ENCODE measurements at places on chromosomes 11 and 22.
A peak's percentile ranks its signal among the peaks of the same experiment; 100 is the strongest.

- no peak for DNase-seq
Measured at GRCh38 chr11:15276621-15277020, 161.9 kb downstream of the INSC start.

- peak; percentile 75 for DNase-seq
Measured at GRCh38 chr11:112655371-112655770, 305.8 kb upstream of the NCAM1 start.

- no peak for DNase-seq
Measured at GRCh38 chr11:115980337-115981103, 476.3 kb upstream of the CADM1 start.

DNA sequence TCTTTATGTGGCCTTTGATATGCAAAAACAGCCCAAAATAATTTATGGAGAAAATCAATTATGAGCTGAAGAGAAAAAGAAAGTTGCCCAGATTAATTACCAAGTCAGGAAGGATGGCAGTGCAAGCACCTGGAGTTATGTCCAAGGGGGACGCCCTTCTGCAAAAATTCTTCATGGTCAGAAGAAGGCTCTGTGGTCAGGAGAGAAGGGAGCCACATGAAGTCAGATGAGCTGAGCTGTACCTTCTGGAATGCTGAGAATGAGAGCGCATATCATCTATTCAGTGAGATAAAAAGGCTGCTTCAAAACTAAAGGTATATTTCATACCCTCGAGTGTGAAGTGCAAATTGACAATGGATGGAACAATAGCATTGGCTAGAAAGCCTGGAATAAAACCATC lies 607.4 kb downstream of the NTM start:
- no peak for DNase-seq

GRCh38 chr11:117127171-117127901 lies 16.8 kb upstream of the PAFAH1B2 start:
- DNase-seq = no peak

DNA sequence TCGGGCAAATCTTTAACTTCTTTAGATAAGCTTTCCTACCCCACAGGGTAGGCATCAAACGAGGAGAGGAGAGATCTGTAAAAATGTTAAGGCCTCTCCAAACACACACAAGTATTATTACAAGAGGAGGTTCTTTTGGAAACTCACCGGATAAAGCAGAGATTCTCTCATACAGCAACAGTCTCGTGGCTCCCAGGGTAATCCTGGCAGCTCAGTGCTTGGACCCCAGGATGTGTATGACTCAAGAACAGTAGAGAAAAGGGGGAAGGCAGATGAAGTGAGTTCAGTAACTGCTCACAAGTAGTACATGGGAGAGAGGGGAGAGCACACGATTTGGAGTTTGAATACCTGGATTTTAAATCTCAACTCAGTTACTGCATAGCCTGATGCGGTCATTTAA lies 120.9 kb downstream of the FEZ1 start:
- DNase-seq = no peak

GRCh38 chr11:11537871-11538270 lies 83.9 kb downstream of the GALNT18 start:
- DNase-seq = no peak

GRCh38 chr22:43385770-43386641 lies 25.8 kb upstream of the MPPED1 start:
- DNase-seq = peak; percentile 91

DNA sequence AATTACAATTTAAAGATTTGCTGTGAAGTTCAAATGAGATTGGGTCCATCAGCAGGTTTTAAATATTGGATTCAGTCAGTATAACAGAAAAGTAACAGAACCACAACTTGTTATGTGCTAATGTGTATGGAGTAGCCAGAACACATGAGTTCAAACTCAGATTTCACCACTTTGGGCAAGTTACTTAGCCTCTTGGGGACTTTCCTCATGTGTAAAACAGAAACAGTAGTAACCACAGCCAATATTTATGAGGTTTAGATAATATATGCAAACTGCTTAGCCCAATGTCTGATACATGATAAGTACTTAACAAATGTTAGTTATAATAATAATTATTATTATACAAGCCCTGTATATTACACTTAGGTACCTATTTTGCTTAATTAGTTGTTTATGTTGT lies 21.8 kb upstream of the SLC5A12 start:
- no peak for DNase-seq

- DNase-seq = no peak
Measured at GRCh38 chr22:48553694-48554308, 1273.9 kb downstream of the BRD1 start.

- DNase-seq = peak; percentile 10
Measured at GRCh38 chr11:71285111-71285510, 32.7 kb upstream of the SHANK2 start.

DNA sequence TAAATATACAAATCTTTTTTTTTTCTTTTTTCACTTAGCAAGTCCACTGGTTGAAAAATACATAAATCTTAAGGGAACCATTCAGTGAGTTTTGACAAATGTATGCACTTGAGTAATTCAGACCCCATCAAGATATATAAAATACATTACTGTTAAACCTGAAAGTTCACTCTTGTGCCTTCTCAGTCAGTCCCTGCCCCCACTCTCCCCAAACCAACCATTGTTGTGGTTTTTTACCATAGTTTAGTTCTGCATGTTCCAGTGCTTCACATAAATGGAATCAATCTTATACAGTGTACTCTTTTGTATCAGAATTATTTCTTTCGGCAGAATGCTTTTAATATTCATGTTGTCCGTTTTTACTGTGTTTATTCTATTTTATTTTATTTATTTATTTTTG lies 26.1 kb downstream of the RNF214 start:
- no peak for DNase-seq

GRCh38 chr11:100778166-100778785 lies 91.2 kb downstream of the ARHGAP42 start:
- no peak for DNase-seq

DNA sequence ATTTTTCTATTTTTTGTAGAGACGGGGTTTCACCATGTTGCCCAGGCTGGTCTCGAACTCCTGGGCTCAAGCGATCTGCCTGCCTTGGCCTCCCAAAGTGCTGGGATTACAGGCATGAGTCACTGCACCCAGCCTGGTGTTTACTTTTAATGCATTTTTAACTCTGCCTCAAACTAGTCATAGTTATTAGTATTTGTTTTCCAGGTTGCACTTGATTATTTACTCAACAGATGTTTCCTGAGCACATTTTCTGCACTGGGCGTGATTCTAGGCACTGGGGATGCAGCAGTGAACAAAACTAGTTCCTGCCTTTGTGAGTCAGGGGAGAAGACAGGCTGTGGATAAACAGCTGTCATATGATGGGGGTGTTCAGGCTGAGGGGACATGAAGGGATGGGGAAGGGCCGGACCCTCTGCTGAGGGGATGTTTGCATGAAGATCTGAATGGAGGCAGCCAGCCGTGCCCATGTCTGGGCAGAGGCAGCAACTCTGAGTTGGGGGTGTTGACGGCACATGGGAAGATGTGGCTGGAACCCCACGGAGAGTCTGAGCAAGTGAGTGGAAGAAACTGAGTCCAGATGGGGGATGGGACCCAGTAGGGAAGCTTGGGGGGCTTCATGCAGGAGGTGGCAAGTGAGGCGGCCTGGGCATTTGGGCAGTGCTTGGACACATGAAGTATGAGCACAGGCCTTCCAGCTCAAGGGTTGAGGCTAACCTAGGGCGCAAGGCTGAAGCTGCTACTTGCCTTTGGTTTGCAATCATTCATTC lies 34.4 kb downstream of the MPPED1 start:
- DNase-seq = no peak

DNA sequence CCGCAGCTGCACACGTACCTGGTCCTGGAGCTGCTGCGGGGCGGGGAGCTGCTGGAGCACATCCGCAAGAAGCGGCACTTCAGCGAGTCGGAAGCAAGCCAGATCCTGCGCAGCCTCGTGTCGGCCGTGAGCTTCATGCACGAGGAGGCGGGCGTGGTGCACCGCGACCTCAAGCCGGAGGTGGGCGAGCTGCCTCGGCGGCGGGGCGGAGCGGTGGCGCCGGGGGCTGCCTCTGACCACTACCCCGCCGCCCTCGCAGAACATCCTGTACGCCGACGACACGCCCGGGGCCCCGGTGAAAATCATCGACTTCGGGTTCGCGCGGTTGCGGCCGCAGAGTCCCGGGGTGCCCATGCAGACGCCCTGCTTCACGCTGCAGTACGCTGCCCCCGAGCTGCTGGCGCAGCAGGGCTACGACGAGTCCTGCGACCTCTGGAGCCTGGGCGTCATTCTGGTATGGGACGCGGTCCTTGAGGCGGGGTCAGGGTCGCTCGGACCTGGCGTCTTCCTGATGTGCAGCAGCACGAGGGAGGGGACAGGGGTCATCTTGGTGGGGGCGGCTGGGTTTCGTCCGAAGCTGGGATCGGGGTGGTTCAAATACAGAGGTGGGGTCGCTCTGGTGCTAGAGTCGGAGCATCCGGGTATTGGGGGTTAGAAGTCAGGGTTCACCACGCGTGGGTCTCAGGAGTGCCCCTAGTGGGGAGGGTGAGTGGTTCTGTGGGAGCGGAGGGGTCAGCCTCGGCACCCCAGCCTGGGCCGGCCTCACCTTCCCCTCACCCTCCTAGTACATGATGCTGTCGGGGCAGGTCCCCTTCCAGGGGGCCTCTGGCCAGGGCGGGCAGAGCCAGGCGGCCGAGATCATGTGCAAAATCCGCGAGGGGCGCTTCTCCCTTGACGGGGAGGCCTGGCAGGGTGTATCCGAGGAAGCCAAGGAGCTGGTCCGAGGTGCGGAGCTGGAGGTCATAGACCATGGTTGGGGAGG lies 10.8 kb downstream of the RPS6KA4 start:
- no peak for DNase-seq

GRCh38 chr11:73170140-73170539 lies 28.0 kb upstream of the FCHSD2 start:
- no peak for DNase-seq

GRCh38 chr11:112392904-112393303 lies 132.2 kb upstream of the PLET1 start:
- DNase-seq = no peak

GRCh38 chr11:85811624-85812023 lies 683 bp upstream of the SYTL2 start:
- no peak for DNase-seq

DNA sequence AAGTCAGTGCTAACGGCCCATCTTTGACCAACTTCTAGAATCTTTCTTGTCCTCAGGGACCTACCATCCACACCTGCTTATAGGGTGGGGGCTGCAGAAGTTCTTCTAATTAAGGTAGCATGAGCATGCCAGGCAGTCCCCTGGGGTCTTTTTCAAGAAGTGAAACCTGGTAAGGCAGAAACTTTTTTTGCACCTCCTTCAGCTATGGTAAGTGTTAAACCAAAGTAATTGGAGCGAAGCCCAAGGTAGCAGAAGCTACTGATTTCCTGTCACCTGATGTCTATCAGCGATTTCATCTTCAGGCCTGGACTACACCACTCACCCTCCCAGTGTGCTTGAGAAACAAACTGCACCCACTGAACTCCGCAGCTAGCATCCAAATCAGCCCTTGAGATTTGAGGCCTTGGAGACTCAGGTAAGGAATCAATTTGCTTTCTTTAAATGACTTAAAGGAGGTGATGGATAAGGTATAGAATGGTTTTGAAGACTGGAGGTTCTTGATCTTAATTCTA lies at the start of gene MS4A1:
Gene MS4A1, plus strand, starts transcription at position 317 of the 512 bp plus-strand sequence. CDS start 6,528 bp downstream, outside the sequence.
- no peak for DNase-seq

DNA sequence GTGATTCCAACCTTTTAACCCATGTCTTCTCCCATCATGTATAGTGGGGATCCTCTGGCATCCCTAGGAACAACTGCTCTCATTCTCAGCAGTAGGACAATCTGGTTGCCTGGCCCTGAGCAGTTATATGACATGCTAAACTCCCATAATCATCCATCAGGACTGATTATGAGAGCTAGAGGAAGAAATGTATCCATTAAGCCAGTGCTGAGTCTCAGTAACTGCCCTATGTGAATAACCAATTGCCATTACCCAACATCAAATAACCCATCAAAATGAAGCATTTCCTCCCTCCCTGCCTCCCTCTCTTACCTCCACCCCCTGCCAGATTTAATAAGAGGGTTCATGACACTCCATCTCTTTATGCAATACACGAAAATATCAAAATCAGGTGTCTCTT lies 277.6 kb downstream of the NXPE2 start:
- DNase-seq = no peak

- DNase-seq = no peak
Measured at GRCh38 chr22:36367479-36367878, 20.3 kb downstream of the MYH9 start.

DNA sequence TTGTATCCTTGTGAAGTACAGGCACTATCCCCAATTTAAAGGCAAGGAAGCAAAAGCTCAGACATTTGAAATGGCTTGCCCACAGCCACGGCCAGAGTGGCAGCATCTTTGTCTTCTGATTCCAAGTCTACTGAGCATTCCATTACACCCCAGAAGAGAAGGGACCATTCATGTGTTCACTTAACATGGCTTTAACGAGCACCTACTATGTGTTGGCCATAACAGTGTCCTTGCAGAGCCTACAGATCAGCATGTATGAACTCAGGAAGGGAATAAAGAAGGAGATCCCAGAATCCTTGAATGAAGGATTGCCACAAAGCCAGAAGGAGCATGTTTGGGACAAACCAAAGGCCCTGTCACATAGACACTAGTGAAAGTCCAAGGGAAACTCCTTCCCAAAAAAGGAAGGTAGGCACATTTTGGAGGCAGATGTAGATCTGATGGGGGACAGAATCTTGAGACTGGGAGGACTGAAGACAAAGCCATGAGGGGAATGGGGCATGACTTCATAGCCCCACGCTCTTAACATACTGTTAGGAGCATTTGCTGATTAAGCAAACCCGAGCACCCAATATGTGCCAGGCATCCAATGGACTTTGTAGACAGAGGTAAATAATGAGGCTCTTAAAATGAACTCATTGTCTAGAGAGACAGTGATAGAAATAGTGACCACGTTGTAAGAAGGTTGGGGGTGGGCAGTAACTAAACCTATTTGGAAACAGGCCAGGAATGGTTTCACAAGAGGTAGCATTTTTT lies 54.9 kb downstream of the P4HA3 start:
- no peak for DNase-seq

DNA sequence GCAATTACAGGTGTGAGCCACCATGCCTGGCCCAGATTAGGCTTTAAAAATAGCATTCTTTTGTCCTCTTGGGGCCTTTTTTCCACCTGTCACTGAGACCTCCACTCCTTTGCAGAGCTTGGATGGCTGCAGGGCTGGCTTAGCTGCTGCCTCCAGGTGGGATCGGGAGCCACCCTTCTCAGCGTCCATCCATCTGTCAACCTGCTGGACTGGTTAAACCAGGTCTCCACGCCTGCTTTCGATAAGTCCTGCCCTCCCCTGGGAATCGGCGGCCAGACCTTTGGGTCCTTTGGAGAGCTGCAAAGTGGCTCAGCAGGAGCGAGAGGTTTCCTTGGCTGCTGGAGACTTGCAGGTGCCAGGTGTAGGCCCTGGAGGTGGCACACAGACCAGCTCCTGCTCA lies 23.4 kb upstream of the GRAMD4 start:
- no peak for DNase-seq

GRCh38 chr11:65780770-65781151 lies at the start of gene AP5B1:
Gene AP5B1 (minus strand): TSS chr11:65780976. CDS start chr11:65780591, 385 bp downstream.
- peak; percentile 64 for DNase-seq

GRCh38 chr11:129374081-129374992 lies 1.3 kb upstream of the BARX2 start:
- DNase-seq = no peak

Measured in right forelimb (tissue), 1 donor.